AG04450 (cell line): ENCODE measurements at places on chromosomes 5 and 9.

GRCh38 chr5:83554133-83554532 is 82.6 kb downstream of the VCAN start:
- DNase-seq: no peak

- peak; percentile 57 for DNase-seq
Observed at GRCh38 chr5:135493406-135494180, 41.4 kb upstream of the TIFAB start.

DNA sequence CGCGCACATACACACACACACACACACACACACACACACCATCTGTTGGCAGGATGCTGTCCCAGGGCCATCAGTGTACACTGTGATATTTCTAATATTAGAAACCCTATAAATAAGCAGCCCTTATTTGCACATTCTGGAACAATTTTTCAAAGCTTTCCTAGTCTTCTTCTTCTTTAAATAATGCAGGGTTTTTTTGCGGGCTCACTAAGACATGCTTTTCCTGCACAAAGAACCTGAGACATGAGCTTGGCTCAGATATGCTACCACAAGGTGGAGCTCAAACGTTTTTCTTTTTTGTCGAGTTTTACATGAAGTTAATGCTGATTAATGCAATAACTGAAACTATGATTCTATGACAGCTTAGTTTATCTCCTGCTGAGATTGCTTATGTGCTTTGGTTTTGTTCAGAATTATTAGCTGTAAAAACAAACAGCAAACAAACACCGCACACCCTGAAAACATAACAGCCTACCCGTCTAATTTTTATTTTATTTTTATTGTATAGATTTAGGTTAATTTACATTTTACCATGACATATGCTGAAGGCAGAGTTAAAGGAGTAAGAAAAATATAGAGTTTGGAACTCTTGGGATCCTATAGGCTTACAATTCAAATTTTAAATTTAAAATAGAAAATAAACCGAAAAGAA is 95.8 kb downstream of the ALDH1A1 start:
- DNase-seq: peak; percentile 16

DNA sequence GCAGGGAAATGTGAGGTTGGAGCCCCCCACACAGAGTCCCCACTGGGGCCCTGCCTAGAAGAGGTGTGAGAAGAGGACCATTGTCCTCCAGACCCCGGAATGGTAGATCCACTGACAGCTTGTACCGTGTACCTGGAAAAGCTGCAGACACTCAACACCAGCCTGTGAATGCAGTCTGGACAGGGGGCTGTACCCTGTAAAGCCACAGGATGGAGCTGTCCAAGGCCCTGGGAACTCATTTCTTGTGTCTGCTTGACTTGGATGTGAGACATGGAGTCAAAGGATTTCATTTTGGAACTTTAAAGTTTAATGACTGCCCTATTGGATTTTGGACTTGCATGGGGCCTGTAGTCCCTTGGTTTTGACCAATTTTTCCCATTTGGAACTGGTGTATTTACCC is 535.0 kb upstream of the MEF2C start:
- DNase-seq: no peak

- DNase-seq: no peak
Observed at GRCh38 chr5:1322955-1323802, 21.7 kb downstream of the CLPTM1L start.

GRCh38 chr9:117487555-117488175 is 72.8 kb upstream of the ASTN2 start:
- no peak for DNase-seq

- no peak for DNase-seq
Observed at GRCh38 chr5:90473396-90474234, 956 bp downstream of the MBLAC2 start.

DNA sequence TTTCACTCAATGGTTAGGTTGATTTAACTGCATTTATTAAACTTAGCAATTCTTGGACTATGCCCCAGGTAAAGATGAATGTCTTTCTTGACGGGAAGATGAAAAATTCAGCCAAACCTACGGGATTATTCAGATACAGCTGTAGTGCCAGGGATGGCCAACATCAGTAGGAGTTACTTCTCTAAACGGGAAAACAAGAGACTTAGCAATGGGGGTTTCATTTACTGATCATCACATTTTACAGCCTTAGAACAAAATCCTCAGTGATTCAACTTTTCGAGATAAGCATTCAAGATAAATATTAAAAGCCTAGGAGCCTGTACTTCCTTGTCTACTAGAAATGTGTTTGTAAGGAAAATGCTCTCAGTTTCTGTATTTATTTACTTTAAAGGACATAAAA is 46.1 kb downstream of the S1PR3 start:
- no peak for DNase-seq

DNA sequence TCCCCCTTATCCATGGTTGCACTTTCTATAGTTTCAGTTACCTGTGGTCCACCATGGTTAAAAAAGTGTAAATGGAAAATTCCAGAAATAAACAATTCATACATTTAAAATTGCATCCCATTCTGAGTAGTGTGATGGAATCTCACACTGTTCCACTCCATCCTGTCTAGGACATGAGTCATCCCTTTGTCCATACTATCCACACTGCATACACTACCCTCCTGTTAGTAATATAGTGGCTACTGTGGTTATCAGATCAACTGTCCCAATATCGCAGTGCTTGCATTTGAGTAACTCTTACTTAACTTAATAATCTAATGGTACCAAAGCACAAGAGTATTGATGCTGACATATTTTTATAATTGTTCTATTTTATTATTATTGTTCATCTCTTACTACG is 100.7 kb downstream of the RAB3C start:
- no peak for DNase-seq

DNA sequence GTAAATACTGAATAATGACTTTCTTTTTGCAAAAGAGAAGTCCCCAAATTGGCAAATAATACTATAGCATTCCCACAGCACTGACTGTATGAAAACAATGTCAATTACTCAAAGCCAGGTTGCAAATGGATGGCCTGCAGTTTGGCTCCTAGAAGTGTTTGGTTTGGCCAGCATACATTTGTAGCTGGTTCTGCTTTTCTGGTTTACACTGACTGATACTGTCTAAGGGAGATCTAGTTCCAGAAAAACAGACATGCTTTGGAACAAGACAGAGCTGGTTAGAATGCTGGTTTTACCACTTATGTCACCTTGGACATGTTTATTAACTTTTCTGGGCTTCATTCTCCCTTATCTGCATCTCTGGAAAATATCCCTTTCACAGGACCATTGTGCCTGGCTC is 81.5 kb upstream of the TRPM3 start:
- DNase-seq: no peak

GRCh38 chr5:134003817-134004625 is 754 bp downstream of the VDAC1 start:
- no peak for DNase-seq

DNA sequence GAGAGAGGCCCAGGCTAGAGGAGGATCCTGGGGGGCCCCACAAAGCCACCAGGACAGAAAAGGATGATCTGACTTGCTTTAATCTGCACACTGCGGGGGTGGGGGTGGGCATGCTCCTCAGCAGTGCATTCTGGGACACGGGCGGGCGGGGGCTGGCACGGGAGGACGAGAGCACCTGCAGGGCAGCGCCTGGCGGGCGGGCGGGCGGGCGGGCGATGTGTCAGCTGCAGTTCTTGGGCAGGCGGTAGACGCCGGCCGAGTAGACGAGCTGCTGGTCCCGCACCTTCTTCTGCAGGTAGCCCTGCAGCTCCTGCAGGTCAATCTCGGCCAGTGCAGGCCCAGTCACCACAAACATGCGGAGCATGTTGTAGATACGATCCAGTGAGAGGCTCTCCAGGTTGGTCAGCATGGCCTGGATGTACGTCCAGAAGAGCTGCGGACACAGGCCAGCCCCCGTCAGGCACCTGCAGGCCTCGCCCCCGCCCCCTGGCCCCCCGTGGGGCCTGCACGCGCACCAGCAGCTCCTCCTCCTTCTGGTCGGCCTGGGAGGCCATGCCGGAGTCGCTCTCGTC is 3.0 kb upstream of the TMEM210 start:
- no peak for DNase-seq

DNA sequence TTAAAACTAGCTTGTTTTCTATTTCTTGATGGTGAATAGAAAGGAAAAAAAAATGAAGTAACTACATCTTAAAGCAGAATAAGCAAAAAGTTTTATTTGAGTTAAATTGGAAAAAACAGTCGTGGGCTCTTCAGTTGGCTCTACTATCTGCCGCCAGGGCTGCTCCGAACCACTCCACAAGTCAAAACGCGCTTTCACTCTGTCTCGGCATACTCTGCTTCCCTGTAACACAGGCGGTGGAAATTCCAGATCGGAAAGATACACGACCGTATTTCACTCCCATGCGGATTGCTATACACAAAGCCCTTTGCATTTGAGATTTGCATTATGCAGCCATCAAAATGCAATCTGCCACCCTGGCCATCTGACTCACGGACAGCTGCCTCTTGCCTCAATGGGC is 505.6 kb downstream of the IRX1 start:
- DNase-seq: no peak
